ENCODE measurements at places on chromosomes 1 and 21.
A peak's percentile ranks its signal among the peaks of the same experiment; 100 is the strongest.

GRCh38 chr1:204093421-204093717 is 20.5 kb downstream of the SOX13 start:
- no peak for DNase-seq

GRCh38 chr1:109905491-109905890 is 5.2 kb upstream of the CSF1 start:
- DNase-seq: no peak

DNA sequence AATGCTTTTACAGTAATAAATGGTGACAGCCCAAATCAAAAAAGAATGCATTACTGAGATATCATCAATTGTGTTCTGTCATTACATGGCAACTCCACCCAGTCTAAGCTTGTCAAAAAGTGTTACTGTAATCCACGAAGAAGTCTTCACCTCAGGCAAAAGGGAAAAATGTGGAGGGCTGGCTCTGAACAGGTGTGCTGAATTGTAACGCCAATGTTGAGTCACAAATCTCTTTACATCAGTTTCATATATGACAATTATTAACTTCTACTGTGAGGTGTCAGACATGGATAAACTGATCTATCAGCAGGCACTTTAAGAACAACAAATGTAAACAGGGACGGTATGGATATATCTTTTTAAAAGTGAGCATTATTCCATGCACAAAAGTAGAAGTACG is 98.5 kb upstream of the DMRTA2 start:
- DNase-seq: no peak

GRCh38 chr1:96365076-96365475 is 356.5 kb upstream of the PTBP2 start:
- no peak for DNase-seq

- no peak for DNase-seq
Measured at GRCh38 chr1:112805155-112805853, 90.2 kb upstream of the PPM1J start.

DNA sequence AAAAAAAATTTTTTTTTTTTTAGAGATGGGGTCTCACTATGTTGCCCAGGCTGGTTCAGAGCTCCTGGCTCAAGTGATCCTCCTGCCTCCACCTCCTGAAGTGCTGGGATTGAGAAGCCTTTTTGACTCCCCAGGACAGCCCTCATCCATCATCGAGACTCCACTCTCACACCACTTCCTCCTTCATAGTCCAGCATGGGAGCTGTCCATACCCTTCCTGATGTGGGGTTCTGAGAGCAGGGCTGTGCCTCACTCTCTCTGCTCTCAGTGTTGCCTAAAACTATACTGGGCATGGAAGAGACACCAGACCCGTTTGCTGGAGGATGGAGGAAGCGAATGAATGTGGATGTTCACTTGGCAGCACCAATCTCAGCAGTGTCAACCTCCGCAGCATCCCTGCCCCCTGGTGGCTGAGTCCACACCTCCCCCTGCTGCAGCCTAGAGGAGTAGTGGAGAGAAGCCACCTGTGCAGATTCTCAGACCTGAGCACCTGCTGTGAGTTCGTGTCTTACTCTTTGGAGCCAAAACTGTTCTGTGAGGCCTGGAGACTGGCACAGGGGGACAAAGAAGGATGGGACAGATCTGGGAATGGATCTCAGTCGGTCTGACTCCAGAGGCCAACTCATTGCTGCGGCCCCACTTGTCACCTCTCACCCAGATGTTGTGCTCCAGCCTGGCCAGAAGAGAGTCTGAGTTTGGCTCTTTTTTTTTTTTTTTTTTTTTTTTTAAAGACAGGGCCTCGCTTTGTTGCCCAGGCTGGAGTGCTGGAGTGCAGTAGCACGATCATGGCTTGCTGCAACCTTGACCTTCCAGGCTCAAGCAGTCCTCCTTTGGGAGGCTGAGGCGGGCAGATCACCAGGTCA is 17.7 kb downstream of the TINAGL1 start:
- peak; percentile 56 for DNase-seq

GRCh38 chr1:110765640-110766335 is 91.0 kb upstream of the KCNA3 start:
- peak; percentile 37 for DNase-seq

- DNase-seq: no peak
Measured at GRCh38 chr1:210151052-210151672, 81.4 kb upstream of the SERTAD4 start.

GRCh38 chr1:15584489-15585363 is at the start of gene AGMAT:
TSS of gene AGMAT (minus strand) at chr1:15585051. CDS start at chr1:15584967, 84 bp downstream.
- DNase-seq: peak; percentile 37

DNA sequence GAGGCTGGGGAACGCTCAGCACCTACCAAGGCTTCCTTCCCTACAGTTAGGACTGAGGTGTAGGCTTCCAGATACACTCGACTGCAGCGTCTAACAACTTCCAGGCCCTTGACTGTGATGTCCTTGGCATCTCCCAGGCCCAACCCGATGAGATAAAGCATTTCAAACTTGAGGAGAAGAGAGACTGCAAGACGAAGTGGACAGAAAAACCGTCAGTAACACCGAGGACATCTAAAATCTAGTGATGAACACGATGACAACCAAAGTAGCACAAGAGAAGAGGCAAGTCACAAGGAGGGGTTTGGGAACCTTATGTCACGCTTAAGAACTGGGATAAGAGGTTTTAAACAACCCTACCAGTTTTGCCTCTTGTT is 314 bp downstream of the DPH5 start:
- DNase-seq: no peak

GRCh38 chr1:59498640-59499039 is 201.7 kb downstream of the FGGY start:
- no peak for DNase-seq

- DNase-seq: no peak
Measured at GRCh38 chr1:156864796-156865195, 4.1 kb downstream of the NTRK1 start.

- DNase-seq: no peak
Measured at GRCh38 chr1:219917281-219917680, 11.1 kb downstream of the SLC30A10 start.

GRCh38 chr1:202942426-202942825 is 15.4 kb upstream of the KLHL12 start:
- DNase-seq: no peak
